Activated T-helper 17 cell treated with anti-CD3 and anti-CD28 coated beads, Interleukin-2, amount 50 U/mL, for 72 hours (primary cell): ENCODE measurements at places on chromosomes 16 and 17.
A peak's percentile ranks its signal among the peaks of the same experiment; 100 is the strongest.

DNA sequence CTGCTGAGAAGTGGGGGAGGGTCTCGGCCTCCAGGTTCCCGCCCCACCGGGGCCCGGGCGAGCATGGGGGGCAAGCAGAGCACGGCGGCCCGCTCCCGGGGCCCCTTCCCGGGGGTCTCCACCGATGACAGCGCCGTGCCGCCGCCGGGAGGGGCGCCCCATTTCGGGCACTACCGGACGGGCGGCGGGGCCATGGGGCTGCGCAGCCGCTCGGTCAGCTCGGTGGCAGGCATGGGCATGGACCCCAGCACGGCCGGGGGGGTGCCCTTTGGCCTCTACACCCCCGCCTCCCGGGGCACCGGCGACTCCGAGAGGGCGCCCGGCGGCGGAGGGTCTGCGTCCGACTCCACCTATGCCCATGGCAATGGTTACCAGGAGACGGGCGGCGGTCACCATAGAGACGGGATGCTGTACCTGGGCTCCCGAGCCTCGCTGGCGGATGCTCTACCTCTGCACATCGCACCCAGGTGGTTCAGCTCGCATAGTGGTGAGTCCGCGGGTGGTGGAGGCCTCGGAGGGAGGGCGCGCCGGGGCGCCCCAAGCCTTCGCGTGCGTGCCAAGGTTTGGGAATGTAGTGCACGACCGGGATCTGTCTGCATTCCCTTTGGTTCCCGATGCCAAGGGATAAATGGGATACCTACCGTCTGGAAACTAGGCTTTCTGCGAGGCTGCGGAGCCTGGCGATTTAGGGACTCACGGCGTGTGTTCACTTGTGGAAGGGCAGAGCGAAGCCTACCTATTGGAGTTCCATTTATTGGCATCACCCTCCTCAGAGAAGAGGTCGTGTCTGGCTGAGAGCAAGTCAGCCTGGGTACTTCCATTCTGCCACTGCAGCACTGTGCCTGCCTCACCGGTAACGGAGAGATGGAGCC is 1.0 kb downstream of the ZNRF1 start:
- ATAC-seq, result peak; percentile 49

- peak; percentile 13 for ATAC-seq
These were observed 31.6 kb downstream of the CYB5D2 start for GRCh38 chr17:4174556-4174955.

- ATAC-seq, result no peak
These were observed 110.8 kb downstream of the CA4 start for GRCh38 chr17:60260540-60260939.

DNA sequence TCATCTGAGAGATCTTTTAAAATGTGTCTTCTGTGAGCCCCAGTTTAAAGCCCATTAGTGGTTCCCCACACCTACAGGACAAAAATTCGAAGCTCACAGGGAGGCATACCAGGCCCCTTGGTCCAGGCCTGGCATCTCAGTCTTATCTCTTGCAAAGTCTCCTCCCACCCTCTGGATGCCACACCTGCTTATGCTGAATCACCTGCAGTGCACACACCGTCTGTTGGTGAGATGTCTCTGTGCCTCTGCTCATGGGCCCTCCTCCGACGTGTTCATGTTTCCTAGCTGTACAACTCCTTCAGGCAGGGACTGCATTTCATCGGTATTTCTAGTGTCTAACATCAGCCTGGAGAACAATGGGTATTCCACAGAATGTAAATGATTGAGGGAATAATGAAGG is 41.6 kb downstream of the RNF157 start:
- ATAC-seq, result no peak

- ATAC-seq, result no peak
These were observed 97.1 kb upstream of the HS3ST3A1 start for GRCh38 chr17:13698832-13699231.

- no peak for ATAC-seq
These were observed 8.6 kb upstream of the DDX52 start for GRCh38 chr17:37651849-37652248.
